ENCODE measurements at places on chromosomes 13 and 19.

DNA sequence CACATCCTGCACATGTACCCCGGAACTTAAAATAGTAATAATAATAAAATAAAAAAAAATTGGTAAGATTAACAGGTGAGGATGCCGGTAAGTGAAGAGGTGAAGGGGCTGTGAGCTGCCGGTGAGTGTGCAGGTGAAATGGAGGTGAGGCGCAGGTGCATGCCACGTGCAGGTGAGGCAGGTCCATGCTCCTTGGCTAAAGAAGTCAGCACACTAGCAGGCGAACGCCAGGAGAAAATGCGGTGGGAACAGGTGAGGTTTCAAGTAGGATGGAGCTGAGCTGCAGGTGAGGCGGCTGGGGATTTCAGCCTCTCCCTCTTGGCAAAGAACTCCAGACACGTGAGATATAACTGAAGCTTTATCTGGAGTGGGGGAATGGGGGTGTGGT lies 7.5 kb upstream of the TNFSF14 start:
- no peak for DNase-seq

- no peak for DNase-seq
Measured at GRCh38 chr13:28037399-28037798, 48.9 kb upstream of the URAD start.

DNA sequence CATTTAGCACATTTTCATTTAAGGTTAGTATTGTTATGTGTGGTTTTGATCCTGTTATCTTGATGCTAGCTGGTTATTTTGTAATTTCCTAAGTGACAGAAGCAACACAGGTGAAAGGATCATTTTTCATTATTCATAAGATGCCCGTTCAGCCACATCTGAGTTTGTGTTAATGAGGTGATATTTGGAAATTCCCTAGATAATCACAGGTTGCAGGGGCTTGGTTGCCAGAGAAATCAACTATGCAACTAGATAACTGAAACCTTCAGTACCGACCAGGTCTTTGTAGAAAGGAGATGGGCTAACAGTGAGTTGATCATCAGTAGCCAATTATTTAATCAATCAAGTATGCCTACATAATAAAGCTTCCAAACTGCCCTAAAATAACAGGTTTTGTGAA lies 121.3 kb upstream of the UFM1 start:
- no peak for DNase-seq

- DNase-seq = no peak
Measured at GRCh38 chr13:113853518-113854237, 10.2 kb downstream of the GAS6 start.

DNA sequence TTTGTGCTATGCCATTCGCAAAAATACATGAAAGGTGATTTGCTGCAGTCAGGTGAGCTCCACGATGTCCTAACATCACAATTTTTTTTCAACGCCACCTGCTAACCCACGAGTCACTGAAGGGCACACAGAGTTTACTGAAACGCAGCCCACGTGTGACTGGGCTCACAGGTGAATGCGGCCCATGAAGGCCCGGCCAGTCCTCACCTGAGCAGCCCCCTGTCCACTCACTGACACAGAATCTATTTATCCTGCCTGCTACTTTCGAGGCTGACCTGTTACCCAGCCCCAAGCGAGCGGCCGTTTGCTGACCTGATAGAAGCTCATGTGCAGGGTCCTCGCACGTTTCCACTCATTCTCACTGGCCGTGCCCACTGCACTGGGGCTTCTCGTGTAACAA lies 121.9 kb upstream of the SOX1 start:
- no peak for DNase-seq

- no peak for DNase-seq
Measured at GRCh38 chr13:54110597-54110996, 1082.0 kb downstream of the OLFM4 start.
